ENCODE measurements at places on chromosomes 7 and 10.

DNA sequence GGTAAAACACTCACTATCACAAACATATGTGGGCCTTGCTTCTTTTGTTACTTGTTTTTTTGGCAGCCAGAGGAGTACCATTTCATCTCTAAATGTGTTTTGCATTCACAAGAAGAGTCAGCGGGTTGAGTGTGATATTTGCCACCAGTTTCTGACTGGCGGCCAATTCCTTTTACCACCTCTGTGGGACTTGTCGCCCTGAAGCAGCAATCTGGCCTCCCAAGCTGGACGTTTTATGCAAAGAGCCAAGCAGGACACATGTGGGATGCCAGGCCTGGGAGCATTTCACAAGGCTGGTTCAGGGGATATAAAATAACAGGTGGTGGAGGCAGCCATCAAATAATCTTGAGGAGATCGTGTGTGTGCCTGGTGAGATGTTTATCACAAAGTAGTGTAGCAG lies 61.8 kb upstream of the TRIL start:
- DNase-seq = no peak

- DNase-seq = no peak
Measured at GRCh38 chr10:129552119-129552518, 85.1 kb downstream of the MGMT start.

DNA sequence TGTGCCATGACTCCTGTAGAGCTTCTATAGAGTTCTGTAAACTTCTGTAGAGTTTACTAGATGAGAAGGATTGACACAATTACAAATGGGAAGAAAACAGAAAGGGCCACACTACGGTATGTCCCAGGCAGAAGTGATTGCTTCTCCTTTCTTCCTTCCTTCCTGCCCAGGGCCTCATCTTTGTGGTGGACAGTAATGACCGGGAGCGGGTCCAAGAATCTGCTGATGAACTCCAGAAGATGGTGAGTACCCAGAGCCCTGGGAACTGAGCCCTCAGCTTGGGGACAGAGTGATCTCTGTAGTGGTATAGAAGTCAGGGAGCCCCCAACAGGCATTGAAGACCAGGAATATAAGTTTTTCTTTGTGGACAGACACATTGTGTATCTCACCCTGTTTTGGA lies 1.7 kb downstream of the ARF5 start:
- DNase-seq = peak; percentile 41

DNA sequence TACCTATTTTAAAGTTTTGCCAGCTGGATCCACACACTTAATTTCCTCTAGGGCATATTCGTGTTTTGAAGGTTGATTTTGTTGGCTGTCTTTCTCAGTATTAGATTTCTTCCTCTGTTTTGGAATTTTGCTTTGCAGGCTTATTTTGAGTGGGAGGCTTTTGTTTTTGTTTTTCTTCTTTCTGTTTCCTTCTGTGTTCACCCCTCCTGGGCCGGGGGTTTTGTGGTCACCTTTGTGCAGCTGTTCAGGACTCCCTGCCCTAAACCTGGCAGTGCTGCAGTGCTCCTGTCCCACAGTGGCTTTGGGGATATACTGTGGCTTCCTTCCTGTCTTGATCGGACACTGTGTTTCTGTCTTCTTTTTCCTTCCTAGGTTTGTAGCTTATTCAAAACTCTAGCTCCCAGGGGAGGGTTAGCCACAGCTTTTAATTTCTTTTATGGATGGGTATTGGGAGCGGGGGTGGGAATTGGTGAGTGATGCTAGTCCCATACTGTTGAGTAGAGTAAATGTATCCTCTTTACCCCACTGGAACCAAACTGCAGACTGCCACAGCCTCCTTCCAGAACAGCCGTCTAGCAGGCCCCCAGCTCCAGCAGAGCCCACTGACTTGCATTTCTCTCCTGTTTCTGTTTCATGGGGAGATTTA lies 228.7 kb upstream of the FZD8 start:
- DNase-seq = no peak

- no peak for DNase-seq
Measured at GRCh38 chr7:148442933-148443332, 147.6 kb upstream of the C7orf33 start.

- DNase-seq = peak; percentile 1
Measured at GRCh38 chr10:61411706-61412105, 41.5 kb downstream of the TMEM26 start.

- DNase-seq = peak; percentile 35
Measured at GRCh38 chr10:44030738-44031137, 354.2 kb downstream of the CXCL12 start.

DNA sequence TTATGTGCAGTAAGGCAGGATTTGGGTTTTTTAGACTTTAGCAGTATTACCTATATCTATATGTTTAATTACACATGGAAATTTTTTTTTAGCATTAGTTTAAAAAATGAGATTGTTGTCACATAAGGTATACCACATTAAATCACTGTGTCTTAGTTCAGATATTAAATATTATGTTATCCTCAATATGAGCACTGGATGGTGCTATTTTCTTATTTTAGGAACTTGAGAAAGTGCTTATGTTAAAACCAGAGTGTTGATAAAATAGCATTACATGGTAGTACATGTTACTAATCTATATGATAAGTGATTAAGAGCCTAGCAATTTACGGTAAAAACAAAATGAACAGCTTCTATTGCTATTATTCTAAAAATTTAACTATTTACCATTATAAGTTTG lies 28.8 kb downstream of the MIOS start:
- peak; percentile 31 for DNase-seq

- DNase-seq = no peak
Measured at GRCh38 chr10:101114646-101115045, 16.5 kb upstream of the TLX1 start.

DNA sequence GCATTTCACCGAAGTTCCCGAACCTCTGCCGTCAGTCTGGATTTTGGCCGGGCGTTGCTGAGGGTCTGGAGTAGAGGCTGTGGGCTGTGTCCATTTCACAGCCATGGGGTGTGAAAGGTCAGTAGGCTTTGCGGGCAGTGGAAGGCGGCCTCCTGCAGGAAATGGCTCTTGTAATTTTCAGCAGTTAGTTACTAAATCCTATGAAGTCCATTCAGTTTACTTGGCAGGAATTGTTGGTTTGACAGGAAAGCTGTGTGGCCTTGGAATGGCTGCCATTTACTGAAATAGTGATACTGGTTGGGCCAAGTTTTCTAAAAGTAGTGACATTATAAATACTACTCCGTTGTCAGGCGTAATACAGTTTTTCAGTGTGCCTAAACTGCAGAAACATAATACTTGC lies 303.7 kb downstream of the CCDC3 start:
- no peak for DNase-seq

- no peak for DNase-seq
Measured at GRCh38 chr10:70459061-70459773, 17.7 kb upstream of the NODAL start.

DNA sequence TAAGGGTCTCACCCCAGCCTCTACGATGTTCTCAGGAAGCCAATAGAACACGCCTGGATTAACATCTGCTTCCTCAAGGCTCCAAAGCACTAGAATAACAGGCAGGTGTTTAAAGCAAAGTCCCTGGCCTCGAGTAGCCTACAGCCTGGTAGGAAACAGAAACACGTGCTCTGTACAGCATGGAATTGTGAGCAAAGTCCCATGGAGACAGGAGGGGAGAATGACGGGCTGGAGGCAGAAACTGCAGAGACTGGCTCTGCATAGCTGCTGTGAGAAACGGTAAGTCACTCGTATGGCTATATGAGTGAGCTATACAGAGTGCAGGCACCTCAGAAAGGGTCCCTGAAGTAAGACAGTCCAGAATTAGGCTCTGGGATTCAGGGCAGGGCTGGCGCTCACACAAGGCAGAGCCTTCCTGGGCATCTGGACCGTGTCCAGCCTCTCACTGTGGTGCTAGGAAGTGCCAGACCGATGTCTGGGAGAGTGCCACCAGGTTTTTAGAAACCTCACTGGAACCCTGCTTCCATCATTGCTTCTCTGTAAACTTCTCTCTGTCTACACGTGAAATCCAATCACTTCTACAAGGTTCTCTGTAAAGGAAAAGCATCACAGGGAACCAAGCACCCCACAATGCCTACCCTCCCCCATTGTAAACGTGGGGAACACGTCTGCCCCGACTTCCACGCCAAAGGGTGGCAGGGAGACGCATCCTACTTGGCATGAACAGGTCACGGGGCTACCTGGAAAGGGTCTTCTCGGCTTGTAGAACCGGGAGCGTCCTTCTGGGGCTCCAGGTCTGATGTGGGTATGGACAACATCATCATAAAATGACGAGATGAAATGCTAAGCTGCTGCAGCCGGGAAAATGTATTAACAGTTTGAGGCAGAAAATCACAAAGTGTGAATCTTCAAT lies 38.8 kb upstream of the SHH start:
- DNase-seq = no peak

DNA sequence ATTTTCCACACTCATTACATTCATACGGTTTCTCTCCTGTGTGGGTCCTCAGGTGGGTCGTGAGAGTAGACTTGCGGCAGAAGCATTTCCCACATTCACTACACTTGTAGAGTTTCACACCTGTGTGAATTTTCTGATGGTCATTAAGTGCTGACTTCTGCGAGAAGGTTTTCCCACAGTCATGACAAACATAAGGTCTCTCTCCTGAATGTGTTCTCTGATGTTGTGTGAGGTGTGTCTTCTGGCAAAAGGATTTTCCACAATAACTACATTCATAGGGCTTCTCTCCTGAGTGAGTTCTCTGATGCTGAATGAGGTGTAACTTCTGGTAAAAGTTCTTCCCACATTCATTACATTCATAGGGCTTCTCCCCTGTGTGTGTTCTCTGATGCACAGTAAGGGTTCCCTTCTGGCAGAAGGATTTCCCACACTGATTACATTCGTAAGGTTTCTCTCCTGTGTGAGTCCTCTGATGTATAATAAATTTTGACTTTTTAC lies 15.1 kb downstream of the ZNF12 start:
- DNase-seq = peak; percentile 24
